ENCODE measurements at places on chromosomes 7 and 10.

DNA sequence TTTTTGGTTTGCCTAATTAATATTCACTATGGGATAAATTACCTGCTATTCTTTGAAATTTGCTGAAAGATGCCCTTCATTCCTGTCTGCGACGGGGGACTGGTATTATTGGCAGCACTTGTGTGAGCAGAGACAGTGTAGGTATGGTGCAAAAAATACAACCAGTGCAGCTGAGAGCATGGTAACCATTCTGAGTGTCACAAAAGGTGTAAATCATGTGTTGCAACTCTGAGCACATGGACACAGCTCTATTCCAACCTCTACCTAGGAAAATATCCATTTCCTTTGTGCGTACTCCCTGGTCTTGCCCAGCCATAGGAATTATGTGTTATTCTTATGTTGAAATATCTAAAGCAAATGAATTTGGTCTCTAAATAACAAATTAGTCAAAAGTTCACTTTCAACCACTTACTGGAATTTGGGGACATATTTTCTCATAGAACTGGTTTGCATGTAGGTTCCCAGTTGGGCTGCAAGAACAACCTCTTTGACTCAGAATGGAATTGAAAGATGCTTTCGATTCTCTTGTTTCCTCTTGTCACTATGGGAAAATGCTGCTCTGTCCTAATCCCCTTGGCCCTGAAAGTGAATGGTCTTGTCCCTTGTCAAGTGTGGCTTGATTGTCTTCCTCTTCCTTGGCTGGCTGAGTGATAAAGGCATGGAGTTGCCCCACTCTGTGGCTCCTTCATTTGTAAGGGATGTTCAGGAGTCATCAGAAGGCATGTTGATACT lies 57.0 kb downstream of the CELF2 start:
- H3K4me3 ChIP-seq = no peak overlapping the region
- no peaks in the 10 kb centered on the region for H3K36me3 ChIP-seq
- H3K27me3 ChIP-seq = no peaks in the 10 kb centered on the region

DNA sequence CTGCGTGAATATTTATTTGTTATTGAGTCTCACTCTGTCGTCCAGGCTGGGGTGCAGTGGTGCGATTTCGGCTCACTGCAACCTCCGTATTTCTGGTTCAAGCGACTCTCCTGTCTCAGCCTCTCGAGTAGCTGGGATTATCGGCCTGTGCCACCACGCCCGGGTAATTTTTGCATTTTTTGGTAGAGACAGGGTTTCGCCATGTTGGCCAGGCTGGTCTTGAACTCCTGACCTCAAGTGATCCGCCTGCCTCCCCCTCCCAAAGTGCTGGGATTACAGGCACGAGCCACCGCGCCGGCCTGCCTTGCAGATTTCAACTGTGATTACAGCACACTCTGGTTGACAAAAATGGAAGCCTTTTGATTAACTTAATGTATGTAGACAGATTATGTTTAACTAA lies 730.0 kb upstream of the VSTM2A start:
- H3K27me3 ChIP-seq = no peaks in the 10 kb centered on the region
- H3K27ac ChIP-seq = no peak overlapping the region
- H3K4me3 ChIP-seq = no peak overlapping the region
- no peaks in the 10 kb centered on the region for H3K36me3 ChIP-seq
- no peak for DNase-seq
- H3K4me1 ChIP-seq = no peaks in the 10 kb centered on the region

DNA sequence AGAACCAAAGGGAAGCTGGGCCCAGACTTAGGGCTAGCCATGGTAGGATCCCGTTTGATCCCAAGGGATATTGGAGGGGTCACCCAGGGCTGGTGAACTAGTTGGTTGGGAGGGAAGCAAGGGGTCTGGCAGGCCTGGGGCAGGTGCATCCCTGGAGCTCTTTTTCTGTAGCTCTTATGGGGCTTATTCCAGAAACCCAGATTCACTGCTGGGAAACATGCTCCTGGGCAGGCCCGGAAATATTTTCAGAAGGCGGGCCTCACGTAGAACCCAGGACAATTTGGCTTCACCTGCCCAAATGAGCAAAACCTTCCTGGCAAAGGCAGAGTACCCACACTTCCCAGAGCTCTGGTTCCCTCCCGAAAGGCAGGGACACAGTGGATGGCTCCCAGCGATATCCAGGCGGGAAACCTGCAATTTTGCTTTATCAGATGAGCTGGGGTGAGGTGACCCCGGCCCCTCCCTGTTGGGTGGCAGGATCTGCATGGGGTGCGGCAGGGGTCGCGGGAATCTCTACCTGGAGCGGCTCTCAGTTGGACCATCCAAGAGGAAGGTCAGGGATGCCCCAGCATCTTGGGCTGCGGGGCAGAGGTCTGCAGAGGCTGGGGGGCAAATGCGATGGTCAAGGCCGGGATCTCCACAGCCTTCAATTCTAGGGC lies 533.9 kb downstream of the TCERG1L start:
- H3K27ac ChIP-seq = no peak overlapping the region
- no peak overlapping the region for H3K4me3 ChIP-seq
- peaks cover 8% of the 10 kb centered on the region for H3K27me3 ChIP-seq
- no peaks in the 10 kb centered on the region for H3K4me1 ChIP-seq
- H3K36me3 ChIP-seq = no peaks in the 10 kb centered on the region

GRCh38 chr7:148727501-148728278 lies 29.0 kb downstream of the CUL1 start:
- peaks cover 63% of the 10 kb centered on the region for H3K4me1 ChIP-seq
- H3K36me3 ChIP-seq = peaks cover 22% of the 10 kb centered on the region
- no peak overlapping the region for H3K27ac ChIP-seq

DNA sequence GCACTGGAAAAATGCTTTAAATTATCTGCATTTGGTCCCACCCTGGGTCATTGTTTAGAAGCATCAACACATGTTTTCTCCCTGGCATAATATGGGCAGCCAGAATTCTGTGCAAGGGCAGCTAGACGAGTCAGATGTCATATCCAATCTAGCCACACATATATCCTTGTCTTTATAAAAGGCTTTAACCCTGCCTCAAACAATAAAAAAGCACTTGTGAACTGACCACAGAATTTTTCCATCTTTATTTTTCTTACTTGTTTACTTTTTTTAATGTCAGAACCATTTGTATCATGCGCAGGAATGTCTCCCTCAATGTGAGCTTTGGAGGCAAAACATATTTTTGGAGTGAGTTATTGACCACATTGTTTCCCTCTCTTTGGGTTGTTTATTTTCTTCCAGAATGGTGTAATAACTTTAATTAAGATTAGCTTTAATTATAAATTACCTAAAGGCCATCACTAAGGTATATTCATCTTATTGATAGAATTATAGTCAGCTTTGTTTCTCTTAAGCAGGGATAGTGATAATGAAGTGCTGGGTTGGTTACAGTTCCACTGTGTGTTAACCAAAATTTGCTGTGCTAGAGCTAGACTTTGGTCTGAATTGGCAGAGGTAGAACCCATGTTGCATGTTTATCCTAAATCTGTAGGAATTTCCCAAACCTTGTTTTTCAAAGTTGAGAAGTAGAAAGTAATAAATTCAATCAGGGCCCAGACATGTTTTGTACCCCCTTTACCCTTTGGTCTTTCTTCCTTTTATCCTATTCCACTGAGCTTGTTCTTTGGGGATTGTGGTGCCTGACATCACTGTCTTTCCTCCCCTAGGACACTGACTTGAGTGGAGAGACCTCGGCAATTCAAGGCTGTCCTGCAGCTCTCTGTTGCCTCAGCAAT lies 1078.4 kb downstream of the KCNMA1 start:
- H3K36me3 ChIP-seq = no peaks in the 10 kb centered on the region
- DNase-seq = no peak

GRCh38 chr7:36036590-36036989 lies 116.5 kb upstream of the EEPD1 start:
- no peaks in the 10 kb centered on the region for H3K27me3 ChIP-seq
- DNase-seq = no peak
- H3K4me3 ChIP-seq = no peak overlapping the region
- no peaks in the 10 kb centered on the region for H3K36me3 ChIP-seq

DNA sequence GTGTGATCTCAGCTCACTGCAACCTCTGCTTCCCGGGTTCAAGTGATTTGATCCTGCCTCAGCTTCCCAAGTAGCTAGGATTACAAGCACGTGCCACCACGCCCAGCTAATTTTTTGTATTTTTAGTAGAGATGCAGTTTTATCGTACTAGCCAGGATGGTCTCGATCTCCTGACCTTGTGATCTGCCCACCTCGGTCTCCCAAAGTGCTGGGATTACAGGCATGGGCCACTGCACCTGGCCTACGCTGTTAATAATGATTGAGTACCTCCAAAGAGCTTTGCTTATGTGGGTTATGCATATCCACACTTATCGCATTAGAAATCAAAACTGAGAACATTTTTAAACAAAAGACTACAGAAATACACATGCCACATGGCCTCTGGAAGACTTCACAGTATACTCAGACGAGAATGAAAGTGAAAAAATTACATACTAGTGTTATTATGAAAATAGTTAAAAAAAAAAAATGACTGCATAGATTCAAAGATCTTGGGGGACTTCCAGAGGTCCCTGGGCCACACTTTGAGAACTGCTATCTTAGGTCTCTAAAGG lies 25.4 kb downstream of the RPP38 start:
- peaks cover 76% of the 10 kb centered on the region for H3K36me3 ChIP-seq
- no peak overlapping the region for H3K27ac ChIP-seq
- no peaks in the 10 kb centered on the region for H3K4me1 ChIP-seq
- no peak overlapping the region for H3K4me3 ChIP-seq
- H3K27me3 ChIP-seq = no peaks in the 10 kb centered on the region
- DNase-seq = no peak

DNA sequence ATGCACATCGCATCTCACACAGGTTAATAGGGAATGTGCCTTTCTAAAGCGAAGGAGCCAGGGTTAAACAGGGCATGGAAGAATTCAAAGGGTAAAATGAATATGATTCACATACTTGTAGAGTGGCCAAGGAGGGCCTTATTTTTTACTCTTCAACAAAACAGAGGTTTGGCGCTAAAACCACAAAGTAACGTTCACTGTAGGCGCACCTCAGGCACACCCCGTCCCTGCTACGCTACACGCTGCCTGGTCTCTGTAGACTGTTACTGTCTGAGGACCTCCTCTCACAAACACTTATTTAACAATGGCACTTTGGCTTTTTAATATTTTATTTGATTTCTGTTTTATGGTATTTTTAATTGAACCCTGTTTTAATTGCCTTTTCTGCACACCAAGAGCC lies 462.1 kb upstream of the GALNT17 start:
- peaks cover 17% of the 10 kb centered on the region for H3K4me1 ChIP-seq
- DNase-seq = no peak
- no peak overlapping the region for H3K27ac ChIP-seq
- H3K4me3 ChIP-seq = no peak overlapping the region

- no peak overlapping the region for H3K4me3 ChIP-seq
- peaks cover 8% of the 10 kb centered on the region for H3K36me3 ChIP-seq
- no peaks in the 10 kb centered on the region for H3K27me3 ChIP-seq
- peaks cover 8% of the 10 kb centered on the region for H3K4me1 ChIP-seq
- DNase-seq = no peak
- no peak overlapping the region for H3K27ac ChIP-seq
These were observed 4.6 kb upstream of the TMEM184A start for GRCh38 chr7:1560620-1561031.

- H3K36me3 ChIP-seq = no peaks in the 10 kb centered on the region
- peak overlapping the region; percentile 73 for H3K27ac ChIP-seq
- peak; percentile 47 for DNase-seq
- no peaks in the 10 kb centered on the region for H3K27me3 ChIP-seq
- peaks cover 31% of the 10 kb centered on the region for H3K4me1 ChIP-seq
These were observed 56.8 kb upstream of the CD36 start for GRCh38 chr7:80581486-80582260.

DNA sequence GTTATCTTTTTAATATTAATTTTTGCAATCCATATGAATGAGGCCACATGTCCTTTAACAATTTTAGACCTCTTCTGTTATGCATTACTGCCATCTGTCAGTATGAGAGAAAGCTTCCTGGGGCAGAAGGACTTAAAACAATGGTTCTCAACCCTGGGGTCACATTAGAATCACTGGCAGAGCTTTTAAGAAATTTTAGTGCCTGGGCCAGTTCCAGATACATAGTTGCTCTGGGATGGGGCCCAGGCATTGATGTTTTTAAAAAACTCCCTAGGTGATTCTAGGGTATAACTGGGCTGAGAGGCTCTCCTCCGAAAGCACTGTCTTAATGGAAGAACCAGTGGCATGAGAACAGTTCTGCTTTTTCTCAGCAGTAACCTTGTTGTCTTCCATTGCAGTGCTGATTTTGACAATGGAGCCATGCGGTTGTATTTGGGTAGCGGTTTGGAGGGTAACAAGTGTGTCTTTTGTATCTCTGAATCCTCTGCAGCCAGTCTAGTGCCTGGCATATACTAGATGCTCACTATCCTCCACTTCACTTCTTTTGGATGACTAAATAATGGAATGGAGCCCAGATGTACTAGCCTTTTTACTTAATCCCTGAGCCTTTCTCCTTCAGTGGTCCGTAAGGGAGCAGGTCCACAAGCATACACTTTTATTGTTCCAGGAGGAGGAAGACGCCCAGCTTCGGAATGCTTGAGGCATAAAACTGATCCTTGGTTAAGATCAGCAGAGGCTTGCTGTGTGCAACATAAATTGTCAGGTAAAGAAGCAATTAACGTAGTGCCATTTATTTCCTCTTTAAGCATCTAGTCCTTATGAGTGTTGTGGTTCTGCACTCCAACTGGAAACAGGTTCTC lies 227.1 kb downstream of the AUTS2 start:
- H3K27me3 ChIP-seq = no peaks in the 10 kb centered on the region
- no peak for DNase-seq
- no peaks in the 10 kb centered on the region for H3K36me3 ChIP-seq
- H3K4me3 ChIP-seq = no peak overlapping the region

GRCh38 chr7:101321491-101322401 lies at the start of gene IFT22:
Gene IFT22, minus strand, starts transcription at chr7:101321812. Its CDS starts 103 bp downstream, at chr7:101321709.
- peak; percentile 92 for DNase-seq
- H3K4me1 ChIP-seq = peaks cover 6% of the 10 kb centered on the region
- peak within 1 kb of the TSS; percentile 95 for H3K4me3 ChIP-seq
- peak within 1 kb of the TSS; percentile 71 for H3K27ac ChIP-seq
- no peaks in the 10 kb centered on the region for H3K27me3 ChIP-seq

DNA sequence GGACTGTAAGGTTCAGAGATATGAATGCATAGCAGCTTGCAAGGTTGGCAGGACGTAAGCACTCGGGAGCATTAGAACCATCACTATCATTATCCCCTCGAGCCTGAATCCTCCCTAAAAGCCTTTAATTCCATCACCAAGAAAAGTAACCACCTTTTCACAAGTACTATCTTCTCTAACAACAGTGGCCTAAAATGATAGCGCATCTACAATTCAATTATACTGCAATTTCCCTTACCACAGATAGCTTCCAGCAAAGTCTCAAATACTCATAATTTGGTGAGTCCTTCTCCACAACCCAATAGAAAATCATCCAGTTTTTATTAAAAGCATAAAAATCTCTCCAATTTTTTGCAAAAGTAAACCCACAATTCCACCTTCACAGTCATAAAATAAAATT lies 42.0 kb downstream of the COL1A2 start:
- no peak overlapping the region for H3K4me3 ChIP-seq
- no peak overlapping the region for H3K27ac ChIP-seq

Data from psoas muscle (tissue), 8 donors.